ENCODE measurements at places on chromosomes 5 and 9.

- DNase-seq = no peak
Observed at GRCh38 chr5:175487514-175488222, 9.3 kb downstream of the SFXN1 start.

DNA sequence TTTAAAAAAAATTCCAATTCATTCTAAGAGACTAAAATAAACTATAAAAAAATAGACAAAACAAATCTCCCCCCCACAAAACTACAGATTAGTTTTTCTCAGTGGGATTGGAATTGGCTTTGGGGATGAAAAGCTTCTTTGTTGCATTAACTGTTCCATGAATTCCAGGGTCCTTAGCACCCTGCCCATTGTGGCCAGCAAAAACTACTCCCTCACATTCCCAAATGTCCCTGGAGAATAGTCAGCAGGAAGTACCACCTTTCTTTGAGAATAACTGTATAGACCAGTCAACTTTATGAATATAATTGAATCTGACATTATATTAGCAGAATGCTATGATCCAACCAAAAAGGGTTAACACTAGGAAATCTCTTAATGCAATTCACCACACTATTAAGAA is 147.9 kb downstream of the LPAR1 start:
- DNase-seq = no peak

DNA sequence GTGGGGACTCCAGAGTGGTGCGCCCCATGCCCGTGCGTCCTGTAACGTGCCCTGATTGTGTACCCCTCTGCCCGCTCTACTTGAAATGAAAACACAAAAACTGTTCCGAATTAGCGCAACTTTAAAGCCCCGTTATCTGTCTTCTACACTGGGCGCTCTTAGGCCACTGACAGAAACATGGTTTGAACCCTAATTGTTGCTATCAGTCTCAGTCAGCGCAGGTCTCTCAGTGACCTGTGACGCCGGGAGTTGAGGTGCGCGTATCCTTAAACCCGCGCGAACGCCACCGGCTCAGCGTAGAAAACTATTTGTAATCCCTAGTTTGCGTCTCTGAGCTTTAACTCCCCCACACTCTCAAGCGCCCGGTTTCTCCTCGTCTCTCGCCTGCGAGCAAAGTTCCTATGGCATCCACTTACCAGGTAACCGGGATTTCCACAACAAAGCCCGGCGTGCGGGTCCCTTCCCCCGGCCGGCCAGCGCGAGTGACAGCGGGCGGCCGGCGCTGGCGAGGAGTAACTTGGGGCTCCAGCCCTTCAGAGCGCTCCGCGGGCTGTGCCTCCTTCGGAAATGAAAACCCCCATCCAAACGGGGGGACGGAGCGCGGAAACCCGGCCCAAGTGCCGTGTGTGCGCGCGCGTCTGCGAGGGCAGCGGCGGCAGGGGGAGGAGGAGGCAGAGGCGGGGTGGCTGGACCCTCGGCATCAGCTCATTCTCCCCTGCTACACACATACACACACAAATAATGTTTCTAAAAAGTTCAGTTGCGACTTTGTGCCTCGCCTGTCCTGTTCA is 668 bp downstream of the GLIS3 start:
- no peak for DNase-seq

- no peak for DNase-seq
Observed at GRCh38 chr5:135993335-135993879, 35.4 kb upstream of the TGFBI start.

GRCh38 chr5:7185742-7186141 is 210.2 kb upstream of the ADCY2 start:
- no peak for DNase-seq

DNA sequence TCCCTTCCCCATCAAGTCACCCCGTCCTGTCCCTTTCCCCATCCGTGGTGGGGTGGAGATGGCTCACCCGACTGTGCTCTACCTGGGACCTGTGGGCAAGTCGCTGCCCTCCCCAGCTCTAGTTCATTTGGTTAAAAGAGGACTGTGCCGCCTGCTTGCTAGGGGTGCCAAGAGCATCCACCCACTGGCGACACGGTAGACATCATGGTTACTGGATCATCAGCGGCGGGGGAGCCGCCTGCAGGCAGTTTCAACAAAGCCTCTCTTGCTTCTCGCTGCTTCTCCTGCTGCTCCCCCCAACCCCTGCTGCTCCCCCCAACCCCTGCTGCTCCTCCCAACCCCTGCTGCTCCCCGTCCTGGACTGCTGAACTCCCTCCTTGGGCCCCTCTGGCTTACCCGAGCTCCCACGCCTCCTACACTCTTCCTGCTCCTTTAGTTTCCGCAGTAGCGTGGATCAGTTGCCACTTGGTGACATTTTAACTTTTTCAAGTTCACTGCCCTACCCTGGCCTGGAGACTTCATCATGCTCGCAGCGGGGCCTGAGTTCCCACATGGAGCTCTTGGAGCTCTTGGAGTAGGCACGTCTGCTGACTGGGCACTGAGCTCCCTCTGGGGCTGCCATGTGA is 22.0 kb upstream of the SCGB3A1 start:
- no peak for DNase-seq

DNA sequence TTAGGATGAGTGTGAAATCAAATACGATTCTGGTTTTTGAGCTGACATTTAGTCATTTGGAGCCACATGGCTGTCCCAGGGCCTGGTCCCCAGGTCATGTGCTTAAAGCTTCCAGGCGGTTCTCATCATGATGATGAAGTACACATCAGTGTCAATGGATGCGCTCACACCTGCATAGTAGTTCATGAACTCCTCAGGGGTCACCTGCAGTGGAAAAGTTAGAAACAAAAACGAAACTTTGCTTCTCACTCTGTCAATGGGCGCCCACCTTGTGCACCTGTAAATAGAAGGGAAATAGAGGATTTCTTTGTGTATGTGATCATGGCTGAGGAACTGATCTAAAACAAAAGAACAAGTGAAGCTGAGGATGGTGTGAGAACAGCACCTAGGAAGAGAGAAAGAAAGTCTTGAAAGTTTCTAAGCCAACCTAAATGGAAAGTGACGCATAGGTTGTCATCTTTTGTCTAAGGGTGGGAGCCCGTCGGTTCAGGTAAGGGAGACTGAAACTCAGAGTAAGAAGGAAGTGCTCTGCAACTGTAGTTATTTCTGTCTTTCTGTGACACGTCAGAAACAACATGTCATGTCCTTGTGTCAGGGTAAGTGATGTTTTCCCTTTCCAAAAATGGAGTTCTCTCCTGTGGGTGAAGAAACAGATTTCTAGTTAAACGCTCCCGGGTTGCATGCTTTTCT is 33.8 kb downstream of the CAPSL start:
- DNase-seq = no peak

DNA sequence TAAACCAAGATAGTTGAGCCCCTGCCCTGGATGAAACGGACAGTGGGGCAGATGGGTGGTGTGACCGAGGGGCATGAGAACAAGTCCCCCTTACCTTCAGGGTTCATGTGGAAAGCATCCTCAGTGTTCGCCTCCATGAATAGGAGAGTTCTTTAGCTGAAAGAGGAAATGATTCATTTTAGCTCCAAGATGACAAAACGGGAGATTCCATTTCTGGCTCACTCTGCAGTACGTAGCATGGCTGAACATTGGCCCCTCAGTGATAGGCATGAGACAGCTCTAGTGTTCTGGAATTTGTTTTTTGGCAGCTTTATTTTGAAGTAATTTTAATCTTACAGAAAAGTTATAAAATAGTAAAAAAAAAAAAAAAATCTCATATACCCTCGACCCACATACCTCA is 70.2 kb upstream of the AGXT2 start:
- no peak for DNase-seq

- DNase-seq = peak; percentile 34
Observed at GRCh38 chr5:41277476-41278245, 64.3 kb upstream of the C6 start.

DNA sequence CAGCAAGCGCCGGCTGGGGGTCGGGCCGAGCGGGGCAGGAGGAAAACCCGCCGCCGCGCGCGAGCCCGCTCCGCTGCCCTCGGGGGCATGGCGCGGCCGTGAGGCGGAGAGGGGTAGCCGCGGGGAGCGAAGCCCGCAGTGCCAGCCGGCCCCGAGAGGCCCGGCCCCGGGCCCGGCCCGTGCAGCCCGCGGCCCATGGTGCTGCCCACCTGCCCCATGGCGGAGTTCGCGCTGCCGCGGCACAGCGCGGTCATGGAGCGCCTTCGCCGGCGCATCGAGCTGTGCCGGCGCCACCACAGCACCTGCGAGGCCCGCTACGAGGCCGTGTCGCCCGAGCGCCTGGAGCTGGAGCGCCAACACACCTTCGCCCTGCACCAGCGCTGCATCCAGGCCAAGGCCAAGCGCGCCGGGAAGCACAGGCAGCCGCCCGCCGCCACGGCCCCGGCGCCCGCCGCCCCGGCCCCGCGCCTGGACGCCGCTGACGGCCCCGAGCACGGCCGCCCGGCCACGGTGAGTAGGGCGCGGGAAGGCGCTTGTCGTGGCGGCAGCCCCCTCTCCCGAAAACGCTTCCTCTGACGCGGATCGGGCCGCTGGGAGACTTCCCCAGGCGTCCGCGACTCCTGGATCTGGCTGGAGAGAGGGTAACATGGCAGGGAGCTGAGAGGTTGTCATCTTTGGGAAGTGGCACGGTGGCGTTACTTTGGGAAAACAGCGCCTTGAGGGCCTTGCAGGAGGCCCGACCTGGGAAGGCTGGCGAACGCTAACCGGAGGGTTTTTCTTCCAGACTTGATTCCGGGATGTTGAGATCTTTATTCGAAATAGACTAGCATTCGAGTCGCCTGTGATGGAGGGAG is 523 bp downstream of the MAML1 start:
- peak; percentile 40 for DNase-seq

GRCh38 chr9:4333231-4333740 is 33.4 kb upstream of the GLIS3 start:
- DNase-seq = no peak

DNA sequence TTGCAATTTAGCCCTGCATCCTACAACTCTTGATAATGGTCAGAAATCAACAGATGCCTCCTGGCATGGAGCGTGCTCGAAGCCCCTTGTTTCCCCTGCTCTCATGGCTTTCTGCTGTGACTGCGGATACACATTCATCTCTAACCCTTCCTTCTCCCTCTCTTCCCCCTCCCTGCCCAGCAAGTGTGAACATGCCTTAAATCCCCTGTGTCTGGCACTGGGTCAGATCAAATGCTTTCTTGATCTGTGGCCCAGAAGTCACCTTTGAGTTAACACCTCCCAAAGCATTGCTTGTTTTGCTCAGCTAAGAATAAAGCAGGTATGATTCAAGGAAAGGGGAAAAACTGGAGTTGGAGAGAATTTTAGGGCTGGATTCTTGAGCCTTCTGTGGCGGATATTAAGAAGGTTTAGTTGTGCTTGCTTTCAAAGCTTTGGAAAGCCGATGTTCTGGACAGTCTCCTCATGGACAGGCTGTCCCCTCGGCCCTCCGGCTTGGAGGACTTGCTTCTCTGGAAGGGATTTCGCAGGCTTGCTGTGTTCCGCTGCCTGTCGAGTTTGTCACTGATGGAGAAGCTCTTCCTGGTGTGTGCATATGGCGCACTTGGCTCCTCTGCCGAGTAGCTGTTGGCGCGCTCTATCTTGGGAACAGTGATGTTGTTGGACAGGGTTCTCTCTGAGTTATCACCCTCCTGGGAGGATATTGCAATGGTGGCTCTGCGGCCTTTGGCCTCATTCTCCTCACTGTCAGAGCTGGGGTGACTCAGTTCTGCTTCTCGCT is 121.3 kb upstream of the KLF9 start:
- DNase-seq = no peak

DNA sequence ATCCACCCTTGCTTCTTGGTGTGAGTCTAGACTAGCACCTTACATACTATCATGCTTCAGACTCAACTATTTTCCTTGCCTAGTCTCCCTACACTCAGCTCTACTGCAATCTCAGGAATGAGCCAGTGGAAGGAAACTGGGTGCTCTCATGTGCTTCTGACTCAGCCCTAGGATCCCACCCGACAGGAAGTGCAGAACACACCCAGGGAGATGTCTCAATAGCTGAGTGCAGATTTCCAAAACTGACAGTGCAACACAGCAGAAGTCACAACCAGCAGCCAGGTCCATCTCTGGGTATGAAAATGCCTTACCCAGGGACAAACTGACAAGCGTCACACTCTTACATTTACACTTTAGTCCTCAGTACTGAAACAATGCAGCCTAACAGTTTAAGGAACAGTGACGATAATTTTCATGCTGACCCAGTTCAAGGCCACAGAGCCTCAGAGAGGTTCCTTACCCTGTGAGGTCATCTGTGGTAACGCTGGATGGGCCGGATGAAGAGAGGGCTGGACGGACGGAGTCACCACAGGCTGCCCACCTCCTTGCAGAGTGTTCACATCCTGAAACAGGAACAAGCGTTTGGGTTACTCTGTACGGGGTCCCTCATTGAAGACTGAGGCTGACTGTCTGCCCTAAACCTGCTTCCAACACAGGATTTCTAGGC is 33.0 kb downstream of the FKBP15 start:
- DNase-seq = no peak

GRCh38 chr9:14722391-14723035 is at the start of gene CER1:
CER1 (minus strand) TSS chr9:14722733; CDS start chr9:14722672, 61 bp downstream.
- DNase-seq = no peak

DNA sequence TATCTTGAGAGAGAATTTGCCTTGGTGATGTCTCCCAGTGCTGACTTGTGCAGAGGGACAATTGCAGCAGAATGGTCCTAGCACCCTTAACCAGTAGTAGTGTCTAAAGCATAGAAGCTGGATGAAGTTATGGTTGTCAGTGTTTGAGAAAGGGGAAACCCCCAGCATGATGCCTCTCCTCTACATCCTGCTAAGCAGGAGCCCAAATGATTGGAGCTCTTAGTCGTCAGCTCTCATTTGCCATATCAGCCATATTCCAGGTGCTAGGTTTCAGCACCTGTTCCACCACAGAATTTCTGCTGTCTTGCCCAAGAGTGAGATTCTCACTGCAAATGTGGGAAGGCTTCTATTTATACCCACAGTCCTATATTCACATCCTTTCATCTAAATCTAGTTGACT is 43.7 kb upstream of the RFX3 start:
- no peak for DNase-seq

DNA sequence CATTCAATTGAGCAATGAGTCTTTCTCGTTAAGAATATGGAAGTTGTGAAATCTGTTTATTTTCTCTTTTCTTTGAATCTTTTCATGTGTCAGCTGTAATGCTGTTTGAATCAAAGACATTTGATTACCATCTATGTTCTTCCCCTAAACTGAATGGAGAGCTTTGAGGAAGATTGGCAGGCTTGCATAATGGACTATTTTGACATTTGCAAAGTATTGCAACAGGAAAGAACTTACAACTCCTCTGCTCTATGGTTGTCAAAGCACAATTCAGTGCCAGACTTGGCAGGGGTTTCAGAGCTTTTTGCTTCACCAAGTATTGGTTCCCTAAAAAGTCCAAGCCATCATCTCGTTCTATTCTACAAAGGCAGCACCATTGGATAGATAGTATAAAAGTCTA is 549.0 kb upstream of the NUDT12 start:
- peak; percentile 60 for DNase-seq

- no peak for DNase-seq
Observed at GRCh38 chr5:108437425-108437824, 55.5 kb upstream of the FBXL17 start.

- no peak for DNase-seq
Observed at GRCh38 chr9:36888551-36888950, 145.5 kb downstream of the PAX5 start.

DNA sequence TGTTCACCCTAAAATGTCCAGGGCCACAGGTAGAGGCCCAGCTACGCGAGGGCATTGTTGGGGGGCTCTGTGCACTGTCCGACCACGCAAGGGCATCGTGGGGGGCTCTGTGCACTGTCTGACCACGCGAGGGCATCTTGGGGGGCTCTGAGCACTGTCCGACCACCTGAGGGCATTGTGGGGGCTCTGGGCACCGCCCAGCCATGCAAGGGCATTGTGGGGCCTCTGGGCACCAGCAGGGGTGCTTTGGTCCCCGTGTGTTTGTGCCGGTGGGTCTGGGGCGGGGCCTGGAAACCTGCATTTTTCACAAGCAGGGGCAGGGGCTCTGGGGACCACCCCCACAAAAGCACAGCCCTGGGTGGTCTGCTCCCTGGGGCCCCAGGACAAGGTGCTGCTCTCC is 41.5 kb upstream of the RXRA start:
- DNase-seq = no peak
